Activated T-cell treated with anti-CD3 and anti-CD28 coated beads, Interleukin-2, amount 50 U/mL, for 72 hours (primary cell): ENCODE measurements at places on chromosomes 5 and 9. TPM values are rescaled to one million over a fixed set of nuclear protein-coding genes. Genes with fewer than 3 reads are reported as not detected.

DNA sequence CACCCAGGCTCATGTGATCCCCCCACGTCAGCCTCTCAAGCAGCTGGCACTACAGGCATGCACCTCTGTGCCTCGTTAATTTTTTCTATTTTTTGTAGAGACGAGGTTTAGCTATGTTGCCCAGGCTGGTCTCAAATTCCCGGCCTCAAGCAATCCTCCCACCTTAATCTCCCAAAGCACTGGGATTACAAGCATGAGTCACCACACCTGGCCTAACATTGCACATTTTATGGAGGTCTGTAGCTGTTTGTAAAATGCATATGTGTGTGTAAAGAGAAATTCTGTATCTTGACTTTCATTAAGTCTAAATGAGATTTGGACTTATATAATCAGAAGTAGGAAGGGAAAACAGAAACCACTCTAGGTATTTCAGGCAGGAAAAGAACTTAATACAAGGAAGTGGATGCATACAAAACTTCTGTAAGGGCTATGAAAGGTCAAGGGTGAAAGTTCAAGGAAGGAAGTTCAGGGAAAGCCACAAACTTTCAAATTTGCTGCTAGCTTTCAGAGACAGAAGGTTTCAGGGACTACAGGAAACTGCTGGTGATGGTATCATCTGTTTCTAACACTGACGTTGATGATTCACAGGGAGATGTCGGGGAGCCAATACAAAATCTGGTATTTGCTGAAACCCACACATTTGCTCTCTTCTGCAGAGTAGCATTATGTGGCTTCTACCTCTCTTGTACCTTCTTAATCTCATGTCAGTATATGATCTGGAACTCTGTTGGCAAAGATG lies 209.4 kb downstream of the PIK3R1 start:
- peaks cover 47% of the 10 kb centered on the region for H3K4me1 ChIP-seq
- peaks cover 40% of the 10 kb centered on the region for H3K27me3 ChIP-seq
- H3K36me3 ChIP-seq: no peaks in the 10 kb centered on the region
- DNase-seq: peak; percentile 47
- H3K4me3 ChIP-seq: peak overlapping the region; percentile 6

DNA sequence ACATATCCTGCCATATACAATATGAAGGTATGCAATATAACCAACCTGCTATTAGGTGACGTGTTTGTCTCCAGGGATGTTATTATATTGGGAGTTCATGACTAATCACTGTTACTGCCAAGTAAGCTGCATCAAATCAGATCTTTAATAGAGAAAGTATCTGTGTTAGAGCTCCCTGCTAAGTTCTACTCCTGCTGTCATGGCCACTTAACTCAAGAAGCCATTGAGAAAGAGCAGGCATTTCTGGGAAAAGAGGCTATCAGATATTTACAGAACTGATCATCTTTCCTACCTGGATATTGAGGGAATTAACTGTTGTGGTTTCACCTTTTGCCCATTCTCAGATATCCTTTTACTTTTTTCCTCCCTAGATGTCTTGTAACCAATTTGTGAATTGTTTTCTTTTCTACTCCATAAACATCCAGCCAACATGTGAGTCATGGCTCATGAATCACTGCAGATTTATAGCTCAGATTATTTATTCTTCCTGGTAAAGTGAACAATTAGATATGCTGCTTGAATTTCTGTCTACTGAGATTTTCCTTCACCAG lies 634.8 kb upstream of the FAM174A start:
- no peak overlapping the region for H3K4me3 ChIP-seq
- DNase-seq: no peak
- no peak overlapping the region for H3K27ac ChIP-seq
- no peaks in the 10 kb centered on the region for H3K36me3 ChIP-seq
- no peaks in the 10 kb centered on the region for H3K27me3 ChIP-seq

DNA sequence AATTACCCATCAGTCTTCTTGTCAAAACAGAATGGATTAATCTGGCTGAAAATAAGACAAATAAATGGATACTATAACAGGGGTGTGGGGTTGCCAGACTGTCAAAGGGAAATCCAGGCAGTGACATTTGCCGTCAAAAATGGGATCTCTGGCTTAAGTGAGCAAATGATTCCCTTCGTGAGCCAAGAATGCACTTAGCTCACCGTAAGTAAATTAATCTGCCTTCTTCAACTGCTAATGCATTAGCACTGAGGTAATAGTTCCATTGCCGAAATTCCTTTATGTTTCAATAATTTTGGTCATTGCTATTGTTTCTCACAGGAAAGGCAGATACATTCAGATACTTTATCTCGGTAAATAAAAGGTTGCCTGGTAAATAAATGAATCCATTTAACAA lies 377.8 kb downstream of the KIAA0825 start:
- H3K4me3 ChIP-seq: no peak overlapping the region
- no peaks in the 10 kb centered on the region for H3K4me1 ChIP-seq
- no peaks in the 10 kb centered on the region for H3K27me3 ChIP-seq
- DNase-seq: no peak
- H3K36me3 ChIP-seq: no peaks in the 10 kb centered on the region
- no peak overlapping the region for H3K27ac ChIP-seq

DNA sequence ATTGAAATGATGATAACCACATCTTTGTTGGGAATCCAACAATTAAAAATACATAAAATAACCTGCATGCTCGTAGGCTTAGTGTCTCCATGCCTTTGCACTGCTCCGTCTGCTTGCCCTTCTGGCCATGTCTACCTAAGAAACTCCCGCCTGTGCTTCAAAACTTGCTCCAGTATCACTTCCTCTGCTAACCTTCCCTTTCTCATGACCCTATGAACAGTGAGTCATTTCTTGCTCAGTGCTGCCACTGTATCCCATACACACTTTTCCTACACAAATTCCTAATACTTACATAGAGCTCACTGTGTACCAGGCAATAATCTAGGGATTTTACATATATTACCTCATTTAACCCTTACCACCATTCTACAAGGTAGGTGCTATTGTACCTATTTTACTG lies 33.5 kb downstream of the TMEM245 start:
- H3K4me3 ChIP-seq: no peak overlapping the region
- H3K27ac ChIP-seq: no peak overlapping the region
- H3K4me1 ChIP-seq: no peaks in the 10 kb centered on the region
- H3K36me3 ChIP-seq: peaks cover 25% of the 10 kb centered on the region

DNA sequence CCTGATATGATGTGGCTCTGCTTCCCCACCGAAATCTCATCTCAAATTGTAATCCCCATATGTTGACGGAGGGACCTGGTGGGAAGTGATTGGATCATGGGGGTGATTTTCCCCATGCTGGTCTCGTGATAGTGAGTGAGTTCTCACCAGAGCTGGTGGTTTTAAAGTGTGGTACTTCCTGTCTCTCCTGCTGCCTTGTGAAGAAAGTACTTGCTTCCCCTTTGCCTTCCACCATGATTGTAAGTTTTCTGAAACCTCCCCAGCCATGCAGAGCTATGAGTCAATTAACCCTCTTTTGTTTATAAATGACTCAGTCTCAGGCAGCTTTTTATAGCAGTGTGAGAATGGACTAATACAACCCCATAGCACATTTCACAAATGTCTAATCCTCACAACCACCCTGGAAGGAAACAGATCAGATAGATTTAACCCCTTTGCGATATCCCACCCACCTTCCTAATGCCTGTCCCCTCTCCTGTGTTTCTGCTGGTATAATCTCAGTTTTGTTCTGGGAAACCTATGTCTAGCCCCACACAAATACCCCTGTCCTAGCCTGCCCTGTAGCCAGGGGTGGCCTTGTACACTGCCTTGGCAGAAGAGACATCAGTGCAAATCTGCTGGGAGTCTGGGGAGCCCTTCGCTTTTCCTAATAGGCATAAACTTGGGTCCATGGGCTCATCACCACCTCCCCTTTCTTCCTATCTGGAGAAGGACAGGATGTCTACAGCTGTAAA lies 157.0 kb upstream of the RAI14 start:
- no peaks in the 10 kb centered on the region for H3K36me3 ChIP-seq
- DNase-seq: peak; percentile 52
- peak overlapping the region; percentile 36 for H3K4me3 ChIP-seq
- H3K27me3 ChIP-seq: peaks cover 40% of the 10 kb centered on the region

- H3K27ac ChIP-seq: no peak overlapping the region
- no peak for DNase-seq
- no peaks in the 10 kb centered on the region for H3K27me3 ChIP-seq
- H3K4me3 ChIP-seq: no peak overlapping the region
- no peaks in the 10 kb centered on the region for H3K36me3 ChIP-seq
These were observed 57.1 kb downstream of the SEMA6A start for GRCh38 chr5:116517488-116517887.

GRCh38 chr9:128008171-128008570 lies 27.4 kb upstream of the EEIG1 start:
- H3K27ac ChIP-seq: peak overlapping the region; percentile 85
- H3K4me1 ChIP-seq: peaks cover 40% of the 10 kb centered on the region
- no peak for DNase-seq
- H3K27me3 ChIP-seq: no peaks in the 10 kb centered on the region
- H3K4me3 ChIP-seq: peak overlapping the region; percentile 75
- H3K36me3 ChIP-seq: peaks cover 5% of the 10 kb centered on the region

DNA sequence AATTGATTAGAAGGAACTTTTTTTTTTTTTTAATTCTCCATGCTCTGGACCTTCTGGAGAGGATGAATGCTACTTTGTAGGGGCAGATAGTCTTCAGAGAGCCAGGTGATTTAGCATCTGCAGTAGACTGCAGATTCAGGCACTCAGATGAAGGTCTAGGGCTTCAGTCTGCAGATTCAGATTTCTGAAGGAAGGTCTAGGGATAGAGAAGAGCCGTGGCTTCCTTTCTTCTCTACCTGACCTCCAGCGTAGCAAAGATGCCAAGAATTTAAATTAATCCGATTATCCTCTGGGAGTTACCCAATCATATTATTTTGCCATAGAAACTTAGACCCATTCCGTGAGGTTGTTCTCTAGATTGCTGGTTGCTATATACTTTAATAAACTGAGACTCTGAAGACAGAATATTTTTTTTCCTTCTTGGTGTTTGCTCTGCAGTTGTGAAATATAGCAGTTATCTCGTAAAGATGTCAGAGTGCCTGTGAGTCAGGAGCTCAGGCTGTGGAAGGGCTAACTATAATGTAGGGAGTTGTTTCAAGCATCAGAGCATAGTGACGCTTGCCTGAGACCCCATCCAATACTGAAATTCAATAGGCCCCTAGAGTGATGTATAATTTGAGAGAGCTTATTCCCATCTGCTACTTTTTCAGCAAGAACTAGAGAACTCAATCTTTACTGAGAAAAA lies 132.7 kb upstream of the SLC12A2 start:
- H3K4me3 ChIP-seq: no peak overlapping the region
- H3K36me3 ChIP-seq: no peaks in the 10 kb centered on the region
- H3K4me1 ChIP-seq: no peaks in the 10 kb centered on the region
- H3K27me3 ChIP-seq: no peaks in the 10 kb centered on the region
- no peak for DNase-seq
- H3K27ac ChIP-seq: no peak overlapping the region

GRCh38 chr5:155274484-155274883 lies 260.9 kb downstream of the KIF4B start:
- H3K4me3 ChIP-seq: no peak overlapping the region
- DNase-seq: no peak
- H3K36me3 ChIP-seq: no peaks in the 10 kb centered on the region

DNA sequence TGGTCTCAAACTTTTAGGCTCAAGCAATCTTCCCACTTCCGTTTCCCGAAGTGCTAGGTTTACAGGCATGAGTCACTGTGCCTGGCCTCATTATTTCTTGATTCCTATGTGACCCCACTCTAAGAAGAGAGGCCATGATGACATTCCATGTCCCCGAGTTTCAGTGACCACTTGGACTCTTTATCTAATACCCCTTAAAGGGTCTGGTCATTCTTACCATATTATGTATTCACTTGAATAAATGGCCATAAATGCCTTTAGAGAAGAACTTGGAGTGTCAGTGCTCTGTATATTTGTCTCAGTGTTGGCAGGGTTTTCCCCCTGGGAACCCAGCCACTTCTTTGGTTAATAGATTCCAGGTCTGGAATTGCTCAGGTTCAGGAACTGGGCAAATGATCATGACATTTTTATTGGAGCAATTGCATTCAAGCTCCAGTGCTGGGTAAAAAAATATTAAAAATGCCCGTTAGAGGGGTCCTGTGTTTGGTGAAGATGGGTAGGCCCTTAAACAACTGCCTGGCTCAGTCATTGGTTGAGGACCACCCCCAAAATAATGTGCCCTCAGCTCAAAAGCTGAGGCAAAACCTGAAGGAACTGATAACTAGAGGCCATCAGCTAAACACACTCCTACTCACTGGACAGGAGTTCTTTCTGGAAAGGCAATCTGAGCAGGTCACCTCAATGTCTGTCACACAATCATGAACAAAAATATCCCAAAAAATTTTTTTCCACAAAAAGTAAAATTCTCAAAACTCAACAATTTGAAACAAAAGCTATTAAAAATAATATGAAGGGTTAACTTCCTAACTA lies 186.6 kb upstream of the ZNF608 start:
- peaks cover 8% of the 10 kb centered on the region for H3K4me1 ChIP-seq
- H3K4me3 ChIP-seq: no peak overlapping the region
- H3K36me3 ChIP-seq: no peaks in the 10 kb centered on the region
- no peak for DNase-seq
- H3K27ac ChIP-seq: no peak overlapping the region

SLC46A2 gene
- total RNA-seq: not detected

SPTAN1 gene
- 304 TPM for total RNA-seq

PTPN3 gene
- 2.7 TPM for total RNA-seq

TRIM23 gene
- total RNA-seq: 9.8 TPM

TMEM174 gene
- not detected for total RNA-seq

IFNK gene
- total RNA-seq: not detected

BARHL1 gene
- total RNA-seq: not detected

RNF224 gene
- total RNA-seq: not detected

CDH6 gene
- not detected for total RNA-seq

FGF1 gene
- total RNA-seq: not detected
